Mesenteric fat pad (tissue), 1 donor: ENCODE measurements at places on chromosomes 16 and 17.

DNA sequence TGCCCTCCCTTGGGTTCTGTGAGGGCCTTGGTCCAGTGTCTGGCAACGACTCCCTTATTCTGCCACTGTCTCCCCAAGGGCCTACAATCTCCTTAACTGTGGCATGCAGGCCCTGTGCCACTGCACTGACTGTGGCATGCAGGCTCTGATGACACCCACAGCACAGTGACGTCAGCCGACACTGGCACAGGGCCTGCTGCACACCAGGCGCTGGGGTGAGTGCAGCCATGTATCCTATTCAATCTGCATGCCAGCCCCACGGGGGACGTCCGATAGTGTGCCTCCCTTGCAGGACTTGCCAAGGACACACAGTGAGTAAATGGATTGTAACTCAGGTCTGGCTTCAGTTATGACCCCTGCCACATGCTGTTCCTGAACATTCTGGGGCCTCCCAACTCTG, 39.8 kb upstream of the RASD1 start:
- DNase-seq, result no peak

GRCh38 chr16:4351880-4352279, 759 bp upstream of the PAM16 start:
- no peak for DNase-seq

- no peak for DNase-seq
Observed at GRCh38 chr17:6102615-6103014, 32.4 kb downstream of the WSCD1 start.

GRCh38 chr16:13733561-13733960, 186.4 kb upstream of the ERCC4 start:
- DNase-seq, result no peak

- no peak for DNase-seq
Observed at GRCh38 chr16:88320947-88321634, 61.7 kb upstream of the ZNF469 start.

DNA sequence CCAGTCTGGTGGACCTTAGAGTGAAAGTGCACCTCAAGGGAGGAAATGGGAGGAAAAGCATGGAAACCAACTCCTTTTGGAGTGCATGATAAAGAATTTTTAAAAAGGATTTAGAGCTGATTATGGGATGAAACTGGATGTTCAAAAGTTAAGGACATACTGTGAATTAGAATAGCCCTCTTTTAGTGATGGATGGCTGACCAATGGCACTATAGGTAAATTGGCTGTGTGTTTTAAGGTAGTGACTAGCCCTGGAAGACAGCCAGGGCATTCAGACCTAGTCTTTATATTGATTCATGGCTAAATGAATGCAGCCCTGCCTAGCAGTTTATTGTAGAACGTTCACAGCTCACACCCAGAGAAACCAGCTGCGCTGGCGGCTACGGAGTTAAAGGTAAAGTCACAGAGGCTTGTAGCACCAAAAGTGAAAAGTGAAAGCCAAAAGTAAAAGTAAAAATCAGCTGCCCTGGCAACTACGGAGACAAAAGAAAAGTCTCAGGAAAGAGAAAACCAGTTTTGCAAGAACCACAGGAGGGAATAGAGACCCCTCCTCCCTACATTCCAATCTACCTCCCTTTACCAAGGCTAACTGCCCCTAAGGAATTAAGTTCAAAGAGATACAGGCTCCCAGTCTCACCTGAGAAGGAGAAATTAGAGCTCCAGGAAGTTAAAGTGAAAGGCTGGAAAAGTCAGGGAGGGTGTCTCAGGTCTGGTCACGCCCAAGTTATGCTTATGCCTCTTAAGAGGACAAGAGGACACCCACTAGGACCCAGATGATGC, 21.8 kb downstream of the ACSM1 start:
- DNase-seq, result no peak

GRCh38 chr16:23365602-23366240, 63.6 kb downstream of the SCNN1B start:
- DNase-seq, result no peak

- no peak for DNase-seq
Observed at GRCh38 chr16:1526608-1527555, 6.6 kb upstream of the TMEM204 start.

DNA sequence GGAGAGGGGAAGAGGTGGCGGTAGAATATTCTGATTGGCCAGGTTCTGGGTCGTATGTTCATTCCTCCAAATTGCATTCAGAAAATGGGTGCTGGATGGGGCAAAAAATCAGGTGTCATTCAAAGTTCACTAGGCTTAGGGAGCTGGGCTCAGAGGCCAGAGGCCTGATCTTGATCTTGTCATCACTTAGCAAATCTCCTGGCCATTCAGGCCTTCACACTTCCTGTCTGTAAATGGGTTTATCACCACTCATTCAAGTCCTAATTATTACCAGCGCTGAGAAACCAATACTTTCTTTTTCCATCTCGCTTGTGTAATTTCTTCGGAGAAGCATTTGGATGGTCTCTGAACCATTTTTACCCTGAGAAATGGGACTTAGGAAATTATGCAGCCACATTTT, 50.8 kb downstream of the BMERB1 start:
- peak; percentile 8 for DNase-seq

DNA sequence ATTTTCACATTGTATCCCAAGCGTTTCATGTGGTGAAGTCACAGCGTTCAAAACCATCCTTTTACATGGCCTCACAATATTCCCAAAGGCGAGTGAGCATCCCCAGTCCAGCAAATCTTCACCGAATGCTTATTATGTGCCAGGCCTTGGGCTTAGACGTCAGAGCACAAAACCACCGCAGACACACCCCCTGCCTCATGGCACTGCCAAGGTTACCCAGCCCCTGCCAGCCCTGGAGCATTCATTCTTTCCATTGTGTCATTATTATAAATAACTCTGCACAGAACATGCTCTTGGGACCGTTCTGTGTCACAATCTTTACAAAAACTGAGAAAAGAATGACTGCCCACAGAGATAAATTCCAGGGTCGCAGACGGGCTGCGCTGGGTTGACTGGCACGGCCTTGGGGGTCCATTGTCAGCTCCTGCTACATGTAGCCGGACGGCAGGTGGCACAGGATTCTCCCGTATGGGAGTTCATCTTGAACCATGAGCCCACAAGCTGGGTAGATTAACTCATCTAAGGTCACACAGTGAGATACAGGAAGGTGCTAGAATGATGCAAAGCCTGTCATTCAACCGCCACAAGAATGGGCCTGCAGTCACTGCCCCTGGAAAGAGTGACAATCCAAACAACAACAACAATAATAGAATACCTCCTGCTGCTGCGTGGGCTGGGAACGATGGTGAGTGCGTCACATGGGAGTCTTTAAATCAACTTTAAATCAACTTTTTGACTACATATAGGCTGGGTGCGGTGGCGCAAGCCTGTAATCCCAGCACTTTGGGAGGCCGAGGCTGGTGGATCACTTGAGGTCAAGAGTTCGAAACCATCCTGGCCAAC, 4.5 kb upstream of the NECAB2 start:
- DNase-seq, result no peak

DNA sequence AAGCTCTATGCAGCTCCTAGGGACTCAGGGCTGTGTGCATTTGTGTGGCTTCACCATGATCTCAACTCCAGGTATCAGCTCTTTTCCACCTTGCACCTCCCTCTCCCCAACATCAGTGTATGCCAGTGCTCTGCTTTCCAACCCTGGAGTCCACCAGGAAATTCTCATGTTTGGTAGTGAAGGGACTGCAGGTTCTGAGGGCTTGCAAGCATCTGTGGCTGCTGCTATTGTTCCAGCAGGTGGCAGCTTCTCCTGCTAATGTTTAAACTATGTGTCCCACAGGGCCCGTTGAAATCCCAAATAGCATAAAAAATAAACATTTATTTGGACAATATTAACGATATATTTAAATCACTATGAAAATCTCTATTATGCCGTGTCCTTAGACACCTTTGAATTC, 82.0 kb downstream of the RGS9 start:
- DNase-seq, result no peak

- no peak for DNase-seq
Observed at GRCh38 chr16:7512503-7512902, 179.9 kb downstream of the RBFOX1 start.

DNA sequence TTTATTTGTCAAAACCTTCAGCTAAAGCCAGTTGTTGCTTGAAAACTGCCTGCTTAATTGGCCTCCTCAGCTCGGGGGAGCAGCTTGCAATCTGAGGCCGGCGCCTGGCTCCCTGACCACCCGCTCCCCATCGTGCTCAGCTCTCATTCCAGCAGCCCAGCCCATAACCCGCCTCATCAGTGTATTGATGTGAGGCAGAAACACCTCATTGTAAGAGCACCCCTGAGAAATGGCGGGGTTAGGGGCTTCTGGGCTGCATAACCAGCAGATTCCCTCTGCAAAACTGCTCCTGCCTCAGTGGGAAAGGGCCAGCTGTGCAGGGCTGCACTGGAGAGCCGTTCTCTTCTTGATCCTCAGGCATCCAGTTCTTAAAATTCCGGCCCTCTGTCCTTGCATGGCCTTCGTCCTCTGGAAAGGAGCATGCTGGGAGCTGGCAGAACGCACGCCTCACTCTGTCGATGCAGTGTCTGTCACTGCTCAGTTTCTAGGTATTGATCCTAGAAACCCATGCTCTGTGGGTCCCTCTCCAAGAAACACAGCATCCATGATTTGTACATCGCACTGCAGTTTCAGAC, 113.8 kb upstream of the CHMP6 start:
- DNase-seq, result peak; percentile 83

- DNase-seq, result no peak
Observed at GRCh38 chr16:28998837-28999236, 14.0 kb downstream of the LAT start.

GRCh38 chr17:37648555-37648954, 5.3 kb upstream of the DDX52 start:
- DNase-seq, result no peak

GRCh38 chr16:8928467-8928957, 35.2 kb downstream of the USP7 start:
- no peak for DNase-seq

- DNase-seq, result no peak
Observed at GRCh38 chr16:84874553-84874952, 54.8 kb downstream of the CRISPLD2 start.

GRCh38 chr17:4235372-4236279, 28.2 kb downstream of the ANKFY1 start:
- DNase-seq, result no peak

- no peak for DNase-seq
Observed at GRCh38 chr16:47634727-47635126, 173.6 kb downstream of the PHKB start.

DNA sequence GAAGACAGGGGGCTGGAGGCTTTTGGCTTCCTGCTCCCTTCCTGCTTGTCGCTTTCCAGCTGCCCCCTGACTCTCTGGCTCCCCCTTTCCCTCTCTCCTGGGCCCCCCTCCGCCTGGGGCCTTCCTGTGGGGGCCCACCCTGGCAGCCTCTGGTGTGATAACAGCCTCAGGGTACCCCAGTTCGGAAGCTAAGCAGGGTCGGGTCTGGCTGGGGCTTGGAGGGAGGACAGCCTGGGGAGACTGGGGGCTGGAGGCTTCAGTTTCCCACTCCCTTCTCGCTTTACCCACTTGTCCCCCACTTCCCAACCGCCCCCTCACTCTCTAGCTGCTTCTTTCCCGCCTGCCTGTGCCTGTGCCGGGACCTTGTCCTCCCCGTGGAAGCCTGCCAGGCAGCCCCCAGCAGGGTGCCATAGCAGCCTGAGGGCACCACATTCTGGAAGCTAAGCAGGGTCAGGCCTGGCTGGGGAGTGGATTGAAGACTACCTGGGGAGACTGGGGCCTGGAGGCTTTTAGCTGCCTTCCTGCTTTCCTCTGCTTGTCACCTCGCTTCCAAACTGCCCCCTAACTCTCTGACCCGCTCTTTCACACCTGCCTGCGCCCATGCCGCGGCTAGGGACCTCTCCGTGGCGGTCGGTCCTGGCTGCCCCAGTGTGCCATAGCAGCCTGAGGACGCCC, 2275.5 kb downstream of the TP53TG3F start:
- DNase-seq, result no peak

DNA sequence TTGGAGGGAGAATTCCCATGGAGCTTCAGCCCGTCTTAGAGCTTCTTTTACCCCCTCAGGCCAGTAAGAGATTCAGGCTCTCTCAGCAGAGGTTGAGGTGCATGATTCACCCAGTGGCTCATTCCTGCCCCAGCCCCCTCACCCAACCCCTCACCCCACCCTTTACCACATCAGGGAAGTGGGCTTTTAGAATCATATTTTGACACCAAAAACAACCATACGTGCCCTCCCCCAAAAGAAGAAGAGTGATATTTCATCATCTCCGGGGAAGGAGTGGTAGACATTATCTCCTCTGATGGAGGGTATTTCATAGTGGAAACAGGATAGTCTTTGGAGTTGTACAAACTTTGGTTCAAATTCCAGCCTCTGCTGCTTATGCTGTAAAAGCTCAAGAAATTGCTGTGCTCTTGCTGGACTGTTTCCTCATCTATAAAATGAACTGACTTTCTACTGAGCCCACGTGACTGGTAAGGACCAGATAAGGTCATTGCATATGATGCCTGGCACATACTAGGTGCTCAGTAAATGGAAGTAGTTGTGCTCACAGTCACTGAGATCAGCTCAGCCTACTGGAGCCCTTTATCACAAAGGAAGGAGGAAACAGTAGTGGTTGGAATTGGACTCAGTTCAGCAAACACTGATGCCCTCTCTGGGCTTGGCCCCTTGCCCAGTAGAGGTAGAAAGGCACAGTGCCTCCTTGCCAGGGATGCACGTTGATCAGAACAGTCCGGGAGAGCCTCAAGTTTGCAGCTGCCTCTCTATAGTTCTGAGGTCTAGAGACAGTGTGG, 18.3 kb upstream of the CCL5 start:
- DNase-seq, result no peak

- DNase-seq, result no peak
Observed at GRCh38 chr16:24773771-24774427, 44.4 kb downstream of the TNRC6A start.

DNA sequence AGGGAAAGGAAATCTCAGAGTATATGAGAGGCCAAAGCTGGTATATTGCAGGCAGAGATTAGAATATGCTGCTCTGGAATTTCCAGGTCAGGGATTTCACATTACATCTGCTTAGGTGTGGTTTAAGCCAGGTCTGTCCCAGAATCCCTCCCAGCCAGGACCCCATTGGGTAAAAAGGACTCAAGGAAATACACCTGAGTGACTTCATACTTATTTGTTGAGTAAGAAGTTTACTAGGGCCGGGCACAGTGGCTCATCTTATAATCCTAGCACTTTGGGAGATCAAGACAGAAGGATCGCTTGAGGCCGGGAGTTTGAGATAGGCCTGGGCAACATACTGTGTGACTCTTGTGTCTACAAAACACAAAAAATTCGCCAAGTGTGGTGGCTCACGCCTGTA, 7.2 kb downstream of the PIPOX start:
- no peak for DNase-seq

- DNase-seq, result no peak
Observed at GRCh38 chr17:33653399-33653788, 360.3 kb upstream of the ASIC2 start.

DNA sequence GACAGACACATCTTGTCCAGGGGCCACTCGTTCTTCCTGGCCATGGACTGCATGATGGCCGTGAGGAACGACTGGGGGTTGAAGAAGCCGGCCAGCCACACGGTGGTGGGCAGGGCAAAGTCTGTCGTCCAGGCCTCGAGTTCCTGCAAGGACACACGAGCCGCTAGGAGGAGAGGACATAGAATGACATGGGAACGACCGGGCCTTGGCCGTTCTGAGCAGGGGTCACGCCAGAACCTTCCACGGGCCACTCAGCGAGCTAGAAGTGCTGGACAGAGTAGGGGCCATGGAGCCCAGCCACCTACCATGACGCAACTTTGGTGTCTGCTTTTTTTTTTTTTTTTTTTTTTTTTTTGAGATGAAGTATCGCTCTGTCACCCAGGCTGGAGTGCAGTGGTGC, 47.0 kb downstream of the PGS1 start:
- DNase-seq, result no peak
